NCI-H446 (cell line): ENCODE measurements at places on chromosomes 1 and 21.

DNA sequence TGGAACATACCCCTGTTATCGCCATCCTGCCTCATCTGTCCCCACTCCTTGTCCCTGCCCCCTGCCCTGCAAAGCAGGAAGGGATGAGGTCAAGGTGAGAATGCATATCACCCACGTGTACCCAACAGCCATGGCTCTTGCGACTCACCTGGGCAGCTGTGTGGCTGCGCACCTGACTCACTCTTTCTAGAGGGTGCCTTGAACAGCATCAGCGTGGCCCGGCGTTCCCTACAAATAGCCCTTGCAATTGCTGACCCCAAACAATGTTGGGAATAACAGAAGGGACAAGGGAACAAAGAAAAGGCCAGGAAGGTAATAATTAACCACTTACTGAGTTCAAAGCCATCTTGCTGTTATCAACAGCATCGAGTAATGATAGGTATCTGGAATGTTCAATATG is 10.2 kb downstream of the TMPRSS2 start:
- no peak for DNase-seq

GRCh38 chr1:33962061-33962460 is 98.2 kb downstream of the HMGB4 start:
- DNase-seq = no peak

DNA sequence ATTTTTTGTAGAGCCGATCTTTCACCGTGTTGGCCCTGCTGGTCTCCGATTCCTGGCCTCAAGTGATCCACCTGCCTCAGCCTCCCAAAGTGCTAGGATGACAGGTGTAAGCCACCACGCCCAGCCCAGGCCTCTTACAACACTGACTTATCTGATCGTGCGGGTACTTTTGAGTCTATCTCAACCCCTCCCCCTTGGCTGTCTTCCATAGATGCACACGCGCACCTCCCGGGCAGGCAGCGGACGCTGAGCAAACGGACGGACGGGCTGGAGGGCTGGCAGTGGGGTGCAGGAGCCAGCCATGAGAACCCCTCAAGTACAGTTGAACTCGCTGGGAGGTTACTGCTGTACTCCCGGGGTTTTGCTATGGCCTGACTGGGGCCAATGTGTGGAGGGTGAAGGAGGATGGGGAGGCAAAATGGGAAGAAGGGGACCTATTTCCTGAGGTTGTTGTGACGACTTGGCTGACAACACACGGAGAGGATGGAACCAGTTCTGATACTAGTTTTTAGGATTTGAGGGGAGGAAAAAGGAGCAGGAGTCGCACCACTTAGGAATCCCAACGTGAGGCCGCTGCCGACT is 959 bp downstream of the CD58 start:
- DNase-seq = peak; percentile 14

- no peak for DNase-seq
These were observed 54.1 kb downstream of the RUNX1 start for GRCh38 chr21:34994766-34995631.
